HuH-7 (cell line): ENCODE measurements at places on chromosomes 3 and 15.

DNA sequence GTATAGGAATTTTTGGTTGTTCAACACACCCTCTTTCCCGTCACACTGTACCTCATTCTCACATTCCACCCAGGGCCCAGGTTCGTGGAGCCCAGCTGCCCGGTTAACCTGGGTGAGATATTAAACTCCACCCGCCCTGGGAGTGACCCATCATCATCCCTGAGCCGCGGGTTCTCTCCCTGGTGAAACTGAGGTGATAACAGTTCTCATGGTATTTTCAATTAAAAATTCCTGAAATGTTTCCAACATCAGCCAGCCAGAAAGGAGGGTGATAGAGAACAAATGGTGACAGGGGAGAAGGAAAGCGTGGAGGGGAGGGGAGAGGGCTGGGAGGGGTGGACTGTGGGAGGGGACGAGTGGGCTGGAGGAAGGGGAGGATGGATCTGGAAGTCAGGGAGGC, 148.8 kb downstream of the ALDH1A2 start:
- no peak for DNase-seq

DNA sequence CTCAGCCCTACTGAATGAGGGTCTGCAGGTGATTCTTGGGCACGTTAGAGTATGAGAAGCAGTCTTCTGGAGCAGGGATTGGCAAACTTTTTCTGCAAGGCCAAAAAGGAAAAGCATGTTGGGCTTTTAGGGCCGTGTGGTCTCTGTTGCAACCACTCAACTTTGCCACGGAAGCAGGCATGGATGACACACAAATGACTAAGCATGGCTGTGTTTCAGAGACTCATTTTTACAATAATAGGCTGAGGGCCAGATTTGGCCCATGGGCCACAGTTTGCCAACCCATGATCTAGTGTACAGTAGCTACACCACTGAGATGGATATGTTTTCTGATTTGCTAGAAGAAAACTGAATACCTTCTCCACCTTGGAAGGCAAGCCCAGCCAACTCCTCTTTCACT, 66.1 kb upstream of the PRICKLE2 start:
- no peak for DNase-seq

DNA sequence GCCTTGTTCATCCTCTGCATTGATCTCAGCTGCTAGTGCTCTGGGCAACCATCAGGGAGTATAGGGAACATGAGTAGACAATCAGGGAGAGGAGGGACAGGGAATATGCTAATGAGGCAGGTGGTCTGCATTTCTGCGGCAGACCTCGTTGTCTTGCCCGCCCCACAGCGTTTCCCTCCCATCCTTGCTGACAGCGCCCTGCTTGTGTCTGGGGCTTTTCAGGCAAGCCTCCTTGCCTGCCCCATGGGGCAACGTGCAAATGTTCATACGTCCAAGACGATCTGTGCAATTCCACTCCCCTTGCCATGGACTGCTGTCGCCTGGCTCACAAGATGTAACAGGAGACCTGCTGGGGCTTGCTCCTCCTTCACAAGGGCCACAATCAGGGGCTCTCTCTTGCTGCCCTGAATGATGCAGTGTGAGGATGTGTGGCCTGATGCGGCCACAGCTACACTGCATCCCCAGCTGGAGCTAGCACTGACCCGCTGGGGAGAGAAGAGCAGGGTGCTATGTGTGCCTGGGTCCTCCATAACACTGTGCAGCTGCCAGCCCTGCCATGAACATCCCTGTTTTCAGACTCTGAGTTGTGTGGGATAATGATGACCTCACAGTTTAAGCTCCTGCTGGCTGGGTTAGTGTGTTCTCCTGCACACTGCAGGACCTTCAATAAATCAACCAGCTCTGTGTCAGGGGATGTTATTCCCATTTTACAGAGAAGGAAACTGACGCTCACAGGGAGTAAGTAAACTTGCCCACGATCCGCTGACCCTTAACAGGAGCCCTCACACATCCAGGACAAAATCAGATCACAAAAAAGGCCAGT, 211.3 kb downstream of the KLF13 start:
- no peak for DNase-seq

DNA sequence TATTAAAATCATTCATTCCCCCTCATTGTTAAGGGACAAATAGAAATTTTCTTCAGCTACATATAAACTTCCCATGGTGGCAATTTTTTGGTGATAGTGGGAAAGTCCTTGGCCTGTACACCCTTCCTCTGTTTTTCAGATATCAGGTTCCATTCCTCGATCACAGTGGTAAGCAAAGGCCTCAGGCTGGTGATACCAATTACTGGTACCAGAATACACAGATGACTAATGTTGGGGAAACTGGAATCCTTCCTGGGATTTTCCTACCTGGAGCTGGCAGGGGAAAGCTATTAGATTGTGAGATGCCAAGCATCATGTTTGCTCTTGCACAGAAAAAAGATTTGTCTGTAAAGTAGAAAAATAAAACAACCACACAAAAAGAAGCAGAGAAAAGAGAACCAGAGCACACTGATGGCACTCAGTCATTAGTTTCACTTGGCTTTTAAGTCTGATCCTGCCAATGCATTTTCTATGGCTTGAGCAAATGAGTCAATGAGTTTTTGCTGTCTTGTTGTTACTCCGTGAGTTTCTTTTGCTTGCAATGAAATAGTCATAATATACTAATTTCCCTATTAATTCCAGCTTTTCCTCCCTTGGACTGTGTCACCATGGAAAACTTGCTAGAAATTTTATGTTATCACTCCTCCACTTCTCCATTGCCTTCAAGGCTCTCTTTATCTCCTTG, 795.0 kb downstream of the ROBO1 start:
- no peak for DNase-seq

DNA sequence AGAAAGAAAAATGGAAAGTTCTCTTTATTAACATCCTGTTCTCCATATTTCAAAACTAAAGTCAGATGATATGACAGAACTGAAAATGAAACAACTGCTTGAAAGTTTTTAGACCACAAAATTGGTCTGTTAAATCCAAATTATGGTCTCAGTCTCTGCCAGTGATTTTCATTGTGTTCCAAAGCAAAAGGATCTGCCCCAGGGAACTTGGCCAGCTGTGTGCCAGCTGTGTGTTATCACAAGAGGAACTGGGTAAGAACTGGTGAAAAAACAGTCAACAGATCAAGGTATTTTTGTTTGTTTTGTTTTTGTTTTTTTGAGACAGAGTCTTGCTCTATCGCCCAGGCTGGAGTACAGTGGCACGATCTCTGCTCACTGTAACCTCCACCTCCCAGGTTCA, 323.3 kb downstream of the CTNNB1 start:
- DNase-seq: no peak

- peak; percentile 84 for DNase-seq
These were observed at the start of gene CEP70 for GRCh38 chr3:138594150-138594934. CEP70 (minus strand) TSS chr3:138594260; CDS start chr3:138572927, 21,333 bp downstream.

DNA sequence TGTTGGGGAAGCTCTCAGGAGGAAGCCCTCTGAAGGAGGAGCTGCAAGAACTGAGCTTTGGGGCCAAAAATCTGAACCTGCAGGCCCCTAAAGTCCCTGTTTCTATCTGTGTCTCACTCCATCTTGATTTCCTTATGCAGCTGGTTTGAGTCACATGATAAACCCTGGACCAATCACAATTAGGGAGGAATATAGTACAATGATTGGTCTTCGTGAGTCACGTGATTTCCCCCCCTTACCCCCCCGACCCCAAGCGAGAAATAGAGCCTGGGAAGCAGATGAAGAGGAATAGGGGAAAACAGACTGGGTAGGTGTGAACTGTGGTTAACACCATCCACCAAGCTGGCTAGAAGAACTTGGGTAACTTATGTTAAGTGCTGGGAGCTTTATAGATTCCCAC, 12.9 kb downstream of the CRABP1 start:
- DNase-seq: peak; percentile 76

GRCh38 chr15:23646165-23647000, 1.3 kb downstream of the MAGEL2 start:
- no peak for DNase-seq

DNA sequence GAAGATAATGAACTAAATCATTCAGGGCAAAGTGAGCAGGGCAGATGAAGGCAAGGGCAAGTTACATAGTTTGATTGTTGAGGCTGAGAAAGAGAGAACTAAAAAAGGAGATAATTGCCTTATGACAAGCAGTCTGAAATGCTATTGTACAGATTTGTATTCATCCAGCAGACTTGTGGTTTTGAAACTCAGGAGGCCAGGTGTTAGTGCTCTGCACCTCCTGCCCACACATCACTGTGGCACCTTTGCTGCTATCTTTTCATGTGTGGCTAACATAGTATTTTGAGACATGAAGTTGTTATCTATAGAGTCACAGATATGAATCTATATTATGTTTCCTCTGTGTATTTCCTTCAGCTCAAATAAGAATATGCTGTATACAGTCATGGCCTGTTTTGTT, 24.3 kb upstream of the SUCLG2 start:
- DNase-seq: no peak

- no peak for DNase-seq
These were observed 238.2 kb upstream of the C2CD4B start for GRCh38 chr15:62403164-62403809.

GRCh38 chr15:39598186-39598850, 17.4 kb downstream of the THBS1 start:
- no peak for DNase-seq

GRCh38 chr3:71258116-71258515, 325.4 kb downstream of the FOXP1 start:
- no peak for DNase-seq

- DNase-seq: no peak
These were observed 186.3 kb downstream of the FEZF2 start for GRCh38 chr3:62187022-62187431.

DNA sequence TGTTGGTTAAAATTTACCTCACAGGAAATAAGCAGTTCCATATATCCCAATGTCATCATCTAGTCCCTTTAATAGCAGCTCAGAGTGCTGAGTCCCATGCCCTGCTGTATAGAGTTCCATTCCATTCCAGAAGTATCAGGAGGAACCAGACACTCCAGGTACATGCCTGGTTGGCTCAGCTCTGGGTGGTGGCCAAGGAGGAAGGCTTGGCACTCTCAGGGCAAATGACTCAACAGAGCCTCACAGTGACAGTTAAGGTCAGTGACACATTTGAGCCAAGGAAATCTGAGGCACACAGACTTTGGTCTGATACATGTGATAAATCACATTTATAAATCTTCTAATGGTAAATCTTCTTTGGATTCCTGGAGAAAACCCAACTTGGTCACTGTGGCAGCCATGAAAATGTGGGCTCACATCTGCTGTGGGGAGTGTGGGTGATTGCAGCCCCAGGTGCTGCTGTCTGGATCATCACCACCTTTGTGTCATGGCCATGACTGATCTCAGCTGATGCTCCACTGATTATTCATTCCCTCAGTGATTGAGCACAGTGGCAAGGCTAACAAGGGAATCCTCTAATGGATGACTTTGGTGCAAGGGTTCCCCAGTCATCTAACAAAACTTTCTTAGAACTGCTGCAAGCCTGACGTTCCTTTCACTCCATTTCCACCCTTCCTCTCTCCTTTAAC, 9.3 kb downstream of the HHLA2 start:
- DNase-seq: no peak

DNA sequence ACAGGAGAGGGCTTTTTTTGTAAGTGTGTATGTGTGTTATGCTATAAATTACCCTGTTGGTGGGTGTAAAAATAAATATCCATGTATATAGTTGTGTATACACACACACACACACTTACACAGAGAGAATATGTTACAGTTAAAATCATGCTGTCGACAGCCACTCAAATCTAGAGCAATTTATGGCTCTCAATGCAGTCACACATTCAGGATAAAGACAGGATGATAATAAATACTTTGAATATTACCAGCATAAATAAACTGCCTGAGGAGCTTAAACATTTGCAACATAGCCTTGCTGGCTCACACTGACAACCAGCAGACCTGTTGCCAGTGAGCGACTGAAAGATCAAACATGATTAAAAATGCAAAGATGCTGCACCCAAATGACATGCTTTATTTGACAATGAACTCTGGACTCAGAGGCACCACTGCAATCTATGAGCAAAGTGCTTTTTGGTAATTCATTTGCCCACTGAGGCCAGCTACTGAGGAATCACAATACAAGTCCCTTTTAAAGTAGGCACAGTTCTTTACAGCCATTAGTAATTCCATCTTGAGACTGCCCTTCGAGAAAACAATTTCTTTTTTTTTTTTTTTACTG, 458.9 kb downstream of the FHIT start:
- no peak for DNase-seq

DNA sequence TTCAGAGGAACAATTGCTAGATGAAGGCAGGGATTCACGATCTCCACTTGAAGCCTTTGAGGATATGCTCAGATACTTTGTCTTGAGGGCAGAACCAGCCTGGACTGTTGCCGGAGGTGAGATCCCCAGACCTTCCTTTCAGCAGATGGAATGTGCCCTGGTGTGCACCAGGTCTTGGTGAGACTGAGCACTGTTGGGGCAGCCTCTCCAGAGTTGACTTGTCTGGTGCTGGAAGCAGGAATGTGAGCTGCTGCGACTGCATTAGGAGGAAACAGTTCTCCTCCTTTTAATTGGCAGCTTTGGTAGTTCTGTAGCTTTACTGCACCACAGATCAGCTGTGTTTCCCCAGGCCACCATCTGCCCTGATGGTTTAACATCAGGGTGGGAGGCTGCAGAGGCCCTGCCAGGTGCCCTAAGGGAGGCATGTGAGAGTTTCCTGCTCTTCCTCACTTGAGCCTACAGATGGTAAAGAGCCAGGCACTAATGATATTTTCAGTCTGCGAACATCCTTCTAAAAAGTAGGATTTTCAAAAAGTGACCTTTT, 58.5 kb downstream of the CTDSPL start:
- no peak for DNase-seq

DNA sequence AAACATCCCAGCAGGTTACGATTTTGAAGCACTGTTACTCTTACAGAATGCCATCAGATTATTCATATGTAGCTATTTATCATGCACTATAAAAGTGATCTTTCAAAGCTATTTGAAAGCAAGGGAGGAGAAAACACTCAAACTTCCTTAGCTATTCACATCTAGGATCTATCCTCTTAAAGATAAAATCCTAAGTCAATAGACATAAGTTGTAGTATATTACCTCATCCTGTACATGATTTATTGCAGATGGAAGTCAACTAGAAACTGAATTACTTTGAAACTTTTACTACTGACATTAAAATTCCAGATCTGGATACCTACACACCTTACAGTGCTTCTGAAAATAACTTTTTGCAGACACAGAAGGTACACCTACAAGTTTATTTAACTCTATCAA, 197.2 kb downstream of the MEIS2 start:
- no peak for DNase-seq

GRCh38 chr3:108525256-108525655, 14.9 kb upstream of the MYH15 start:
- DNase-seq: no peak

GRCh38 chr3:150960708-150961684, 11.5 kb downstream of the CLRN1 start:
- DNase-seq: no peak
